ENCODE measurements at places on chromosomes 7 and 10.

GRCh38 chr10:17340144-17340829 lies 112.2 kb downstream of the VIM start:
- no peak for DNase-seq

DNA sequence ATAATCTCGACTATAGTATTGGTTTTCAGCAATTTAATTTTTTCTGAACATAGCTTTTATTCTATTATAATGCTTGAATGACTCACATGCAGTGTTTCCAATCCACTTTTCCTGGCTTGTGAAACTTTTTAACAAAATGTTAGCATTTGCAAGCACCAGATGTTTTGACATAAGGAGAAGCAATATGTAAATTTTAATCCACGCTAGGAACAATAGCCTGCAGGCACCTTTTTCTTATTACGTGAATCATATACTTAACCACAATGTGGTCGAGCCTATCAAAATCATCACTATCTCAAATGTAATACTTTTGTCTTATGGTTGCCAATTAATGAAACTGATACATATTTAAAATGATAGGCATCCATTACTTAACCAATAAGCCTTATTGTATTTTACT lies 97.1 kb downstream of the TFEC start:
- peak; percentile 32 for DNase-seq

DNA sequence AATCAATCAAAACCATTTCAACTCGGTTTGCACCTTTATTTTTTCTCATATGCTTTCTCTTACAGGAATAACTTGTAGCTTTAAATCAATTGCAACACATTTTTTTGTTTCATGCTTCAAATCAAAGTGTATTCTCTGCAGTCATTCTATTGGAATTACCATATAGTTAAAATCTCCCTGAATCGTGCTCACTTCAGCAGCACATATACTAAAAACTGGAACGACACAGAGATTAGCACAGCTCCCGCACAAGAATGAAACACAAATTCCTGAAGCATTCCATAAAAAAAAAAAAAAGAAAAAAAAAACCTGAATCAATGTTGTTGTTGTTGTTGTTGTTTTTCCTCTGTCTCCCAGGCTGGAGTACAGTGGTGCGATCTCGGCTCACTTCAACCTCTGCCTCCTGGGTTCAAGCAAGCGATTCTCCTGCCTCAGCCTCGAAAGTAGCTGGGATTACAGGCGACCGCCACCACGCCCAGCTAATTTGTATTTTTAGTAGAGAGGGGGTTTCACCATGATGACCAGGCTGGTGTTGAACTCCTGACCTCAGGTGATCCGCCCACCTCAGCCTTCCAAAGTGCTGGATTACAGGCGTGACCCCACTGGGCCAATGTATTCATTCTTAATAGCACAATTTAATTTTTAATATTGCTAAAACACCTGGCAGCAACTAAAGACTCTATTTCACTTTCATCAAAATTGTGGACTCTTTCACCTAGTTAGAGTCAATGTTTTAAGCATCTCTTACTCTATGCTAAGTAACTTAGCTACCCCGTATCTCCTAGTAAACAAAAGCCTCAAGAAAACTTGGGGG lies 26.3 kb downstream of the ANKRD61 start:
- DNase-seq, result no peak

DNA sequence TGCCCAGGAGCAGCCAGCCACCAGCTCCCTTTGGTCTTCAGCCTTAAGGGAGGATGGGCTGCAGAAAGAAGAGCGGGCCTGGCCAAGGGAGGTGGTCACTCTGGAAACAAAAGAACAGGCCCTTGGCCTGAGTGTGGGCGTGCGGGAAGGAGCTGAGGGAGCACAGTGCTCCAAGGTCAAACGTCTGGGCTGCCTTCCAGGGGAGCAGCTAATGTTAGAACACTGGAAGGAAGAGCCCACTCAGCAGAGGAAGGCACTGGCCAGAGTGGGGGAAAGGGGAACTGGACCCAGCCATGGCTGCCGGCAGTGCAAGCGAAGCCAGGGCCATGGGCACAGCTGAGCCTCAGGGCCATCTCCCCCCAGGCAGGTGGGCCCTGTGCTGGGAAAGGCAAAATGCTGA lies 42.7 kb downstream of the FAM53B start:
- peak; percentile 46 for DNase-seq
